ENCODE measurements at places on chromosomes 6 and 20.
A peak's percentile ranks its signal among the peaks of the same experiment; 100 is the strongest.

GRCh38 chr6:92122746-92123145, 1296.6 kb downstream of the EPHA7 start:
- no peak for DNase-seq

DNA sequence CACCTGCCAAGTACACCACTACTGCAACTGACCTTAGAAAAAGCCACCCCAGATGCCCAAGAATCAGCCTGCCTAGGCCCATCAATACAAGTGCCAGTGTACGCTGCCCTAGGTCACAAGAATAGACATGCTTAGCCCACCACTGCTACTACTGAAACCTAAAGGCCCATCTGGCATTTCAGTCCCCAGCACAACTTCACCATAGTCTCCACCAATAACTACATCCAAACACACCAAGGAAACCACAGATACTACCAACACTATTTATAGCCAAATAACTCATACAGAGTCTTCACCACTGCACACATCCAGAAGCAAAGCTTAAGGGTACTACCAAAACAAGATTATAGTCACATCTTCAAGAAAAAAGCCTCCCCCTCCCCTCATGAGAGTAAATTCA, 28.2 kb downstream of the TREML4 start:
- DNase-seq, result no peak

DNA sequence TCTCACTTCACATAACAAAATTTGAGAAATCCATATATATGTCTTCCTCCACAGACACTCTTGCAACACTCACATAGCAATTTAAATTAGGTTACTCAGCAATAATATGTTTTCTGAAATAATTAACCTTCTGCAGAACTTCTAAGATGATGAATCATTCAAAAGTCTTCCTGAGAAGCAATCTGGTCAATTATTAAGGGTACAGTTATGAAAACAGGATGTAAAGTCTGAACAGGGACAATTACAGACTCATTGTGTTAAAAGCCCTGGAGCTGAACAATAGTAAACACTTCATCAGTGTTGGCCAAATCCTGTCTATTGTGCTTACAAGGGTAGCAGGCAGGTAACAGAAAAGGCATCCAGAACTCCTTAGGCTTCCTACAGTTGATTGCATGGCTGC, 75.4 kb downstream of the FILIP1 start:
- DNase-seq, result no peak

GRCh38 chr6:143536461-143536865, 24.9 kb upstream of the FUCA2 start:
- peak; percentile 6 for DNase-seq

GRCh38 chr20:9482180-9482579, 32.2 kb upstream of the LAMP5 start:
- no peak for DNase-seq

GRCh38 chr20:56111961-56112730, 106.8 kb upstream of the CBLN4 start:
- no peak for DNase-seq

- no peak for DNase-seq
These were observed 32.5 kb downstream of the HLA-DPB1 start for GRCh38 chr6:33108307-33108706.

DNA sequence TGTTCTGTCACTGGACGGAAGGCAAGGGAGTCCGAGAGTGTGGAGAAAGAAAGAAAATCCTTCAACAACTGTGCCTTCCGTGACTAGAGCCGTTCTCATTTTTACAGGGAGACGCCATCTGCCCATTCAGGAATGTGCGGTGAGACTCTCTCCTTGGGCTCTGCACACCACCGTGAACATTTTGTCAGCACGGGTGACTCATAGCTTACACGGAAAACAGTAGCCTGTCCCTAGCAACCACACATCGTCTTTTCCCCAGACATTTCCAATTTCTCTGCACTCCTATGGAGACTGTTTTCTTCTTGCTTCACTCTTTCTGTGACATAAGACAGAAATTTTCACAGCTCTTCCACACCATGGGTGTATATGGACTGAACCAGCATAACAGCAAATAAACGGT, 55.1 kb downstream of the TBXT start:
- no peak for DNase-seq

DNA sequence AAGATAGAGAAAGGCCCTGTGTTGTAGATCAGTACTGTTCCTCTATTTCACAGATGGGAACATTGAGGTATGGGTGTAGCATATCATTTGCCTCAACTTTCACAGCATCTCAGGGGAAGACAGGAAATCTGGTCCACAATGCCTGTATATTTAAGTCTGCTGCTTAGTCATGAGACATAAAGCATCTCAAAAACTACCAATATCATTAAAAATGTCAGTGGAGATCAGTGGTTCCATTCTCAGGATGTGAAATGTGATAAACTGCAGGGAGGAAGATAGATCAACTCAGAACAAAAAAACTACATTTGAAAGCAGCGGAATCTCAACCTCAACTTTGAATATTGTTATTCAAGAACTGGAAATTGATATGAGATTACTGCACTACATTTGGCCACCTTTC, 192.9 kb upstream of the PREP start:
- DNase-seq, result no peak

DNA sequence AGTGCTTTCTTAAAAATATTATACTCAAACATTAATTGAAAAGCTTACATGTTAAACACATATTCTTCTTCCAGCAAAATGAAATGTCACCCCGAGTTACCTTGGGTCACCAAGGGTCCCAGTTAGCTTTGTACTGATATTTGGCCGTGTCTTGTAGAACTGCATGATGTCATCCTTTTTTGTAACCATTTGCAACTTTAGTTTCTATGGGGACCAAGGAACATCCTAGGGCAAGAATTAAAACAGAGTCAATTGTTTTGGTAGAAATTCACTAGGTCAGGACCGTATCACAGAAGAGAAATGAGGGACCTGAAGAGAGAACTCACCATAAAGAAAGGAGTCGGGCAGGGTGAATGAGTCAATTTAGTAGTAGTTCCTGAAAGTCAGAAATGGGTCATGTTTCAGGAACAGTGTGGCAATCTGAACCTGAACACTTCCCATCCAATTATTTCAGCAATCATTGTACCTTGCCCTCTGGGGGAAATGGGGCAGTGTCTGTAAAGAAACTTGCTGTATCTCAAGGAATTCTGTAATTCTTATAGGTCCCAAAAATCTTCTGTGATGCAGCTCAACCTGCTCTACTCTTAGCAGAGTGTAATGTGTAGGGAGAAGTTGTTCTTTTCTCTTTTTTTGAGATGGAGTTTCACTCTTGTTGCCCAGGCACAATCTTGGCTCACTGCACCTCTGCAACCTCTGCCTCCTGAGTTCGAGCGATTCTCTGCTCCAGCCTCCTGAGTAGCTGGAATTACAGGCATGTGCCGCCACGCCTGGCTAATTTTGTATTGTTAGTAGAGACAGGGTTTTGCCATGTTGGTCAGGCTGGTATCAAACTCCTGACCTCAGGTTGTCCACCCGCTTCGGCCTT, 5.3 kb upstream of the AKAP7 start:
- DNase-seq, result no peak

- no peak for DNase-seq
These were observed 395.4 kb downstream of the ARHGAP18 start for GRCh38 chr6:129314575-129314974.

GRCh38 chr6:147734151-147734550, 225.7 kb downstream of the SAMD5 start:
- no peak for DNase-seq

DNA sequence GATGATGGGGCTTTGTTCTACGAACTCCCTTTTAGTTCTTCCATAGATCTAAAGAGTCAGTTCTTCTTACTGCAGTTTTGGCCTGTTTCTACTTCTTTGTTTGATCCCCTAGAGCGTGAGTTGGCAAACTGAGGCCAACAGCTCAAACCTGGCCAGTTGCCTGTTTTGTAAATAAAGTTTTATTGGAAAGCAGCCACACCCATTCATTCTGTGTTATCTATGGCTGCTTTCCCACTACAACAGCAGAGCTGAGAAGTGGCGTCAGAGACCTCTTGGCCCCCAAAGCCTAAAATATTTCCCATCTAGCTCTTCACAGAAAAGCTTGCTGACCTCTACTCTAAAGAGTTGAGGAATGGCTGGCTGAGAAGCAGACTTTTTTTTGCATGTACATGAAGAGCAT, 52.2 kb downstream of the EYA2 start:
- no peak for DNase-seq

GRCh38 chr20:52923123-52923937, 48.8 kb upstream of the TSHZ2 start:
- no peak for DNase-seq

DNA sequence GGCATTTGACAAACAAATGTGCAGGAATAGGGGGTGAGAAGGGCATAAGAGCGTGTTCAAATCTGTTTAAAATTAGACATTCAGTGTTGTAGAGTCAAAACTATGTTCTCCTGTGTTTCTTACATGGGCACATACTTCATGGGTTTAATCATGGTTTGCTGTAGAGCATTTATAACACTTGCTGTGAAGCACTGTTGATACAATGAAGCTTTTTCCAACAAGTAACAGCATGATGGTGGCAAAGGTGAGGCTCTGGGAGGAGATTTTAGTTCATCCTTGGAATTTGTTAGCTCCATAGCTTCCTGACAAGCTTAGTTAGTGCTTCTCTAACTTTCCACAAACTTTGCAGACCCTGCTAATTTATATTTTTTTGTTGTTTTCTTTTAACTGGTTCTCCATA, 900.7 kb downstream of the TFAP2A start:
- no peak for DNase-seq

DNA sequence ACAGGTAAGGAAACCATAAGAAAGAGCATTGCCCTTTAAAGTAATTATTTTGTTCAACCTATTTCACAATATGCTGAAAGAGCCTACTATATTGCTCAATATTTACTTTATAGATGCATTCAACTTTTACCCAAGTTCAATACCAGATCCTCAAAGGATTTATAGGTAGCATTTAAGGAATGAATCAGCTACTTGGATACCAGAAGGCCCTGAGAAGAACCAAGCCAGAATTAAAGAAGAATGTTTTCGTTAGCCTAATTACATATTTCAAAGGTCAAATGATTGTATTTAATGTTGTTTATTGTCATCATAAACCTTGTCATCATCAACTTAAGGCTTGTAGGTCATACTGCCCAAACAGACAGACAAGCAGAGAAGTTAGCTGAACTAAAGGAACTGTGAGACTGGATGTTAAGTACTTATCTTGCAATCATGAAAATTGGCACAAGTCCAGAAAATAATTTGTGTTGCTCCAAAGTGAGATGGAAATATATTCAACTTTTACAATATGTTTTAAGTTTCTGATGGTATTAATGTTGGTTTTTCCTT, 636.7 kb downstream of the RFPL4B start:
- DNase-seq, result no peak

- DNase-seq, result no peak
These were observed 19.6 kb upstream of the GCLC start for GRCh38 chr6:53564401-53565065.

DNA sequence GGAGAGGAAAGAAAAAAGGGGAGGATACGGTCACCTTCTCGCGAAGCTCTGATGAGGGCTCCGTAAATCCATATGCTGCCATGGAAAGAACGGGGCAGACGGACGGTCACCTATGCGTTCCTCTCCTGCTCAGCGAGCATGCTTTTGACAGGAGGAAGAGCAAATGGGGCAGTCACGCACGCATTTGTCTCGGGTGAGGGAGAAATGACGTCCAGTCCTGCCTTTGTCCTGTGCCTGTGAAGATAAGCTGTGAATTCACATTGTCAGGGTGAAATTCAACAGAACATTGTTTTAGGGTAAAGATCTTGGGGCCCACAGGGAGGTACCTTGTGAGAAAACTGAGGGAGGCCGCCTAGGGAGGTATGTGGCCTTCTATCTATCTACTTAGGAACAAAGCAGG, 83.8 kb downstream of the IRF4 start:
- DNase-seq, result no peak

DNA sequence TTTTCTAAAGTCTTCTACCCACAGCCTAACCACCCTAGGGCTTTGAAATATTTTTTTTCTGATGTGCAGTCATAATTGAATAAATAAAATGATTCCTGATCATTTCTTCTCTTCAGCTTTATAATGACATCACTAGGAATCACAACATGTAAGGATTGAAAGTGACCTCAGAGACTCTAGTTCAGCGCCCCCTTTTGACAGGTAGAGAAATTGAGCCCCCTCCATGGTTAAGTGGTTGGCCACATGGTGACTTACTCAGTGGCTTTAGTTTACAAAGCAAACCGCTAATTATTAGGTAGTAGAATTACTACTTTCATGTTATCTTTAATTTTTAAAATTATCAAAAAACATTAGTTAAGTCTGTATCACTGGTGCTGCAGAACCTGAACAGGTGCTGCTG, 13.3 kb upstream of the SLC2A12 start:
- no peak for DNase-seq

- DNase-seq, result no peak
These were observed 100.7 kb downstream of the SGK1 start for GRCh38 chr6:134217105-134217797.

DNA sequence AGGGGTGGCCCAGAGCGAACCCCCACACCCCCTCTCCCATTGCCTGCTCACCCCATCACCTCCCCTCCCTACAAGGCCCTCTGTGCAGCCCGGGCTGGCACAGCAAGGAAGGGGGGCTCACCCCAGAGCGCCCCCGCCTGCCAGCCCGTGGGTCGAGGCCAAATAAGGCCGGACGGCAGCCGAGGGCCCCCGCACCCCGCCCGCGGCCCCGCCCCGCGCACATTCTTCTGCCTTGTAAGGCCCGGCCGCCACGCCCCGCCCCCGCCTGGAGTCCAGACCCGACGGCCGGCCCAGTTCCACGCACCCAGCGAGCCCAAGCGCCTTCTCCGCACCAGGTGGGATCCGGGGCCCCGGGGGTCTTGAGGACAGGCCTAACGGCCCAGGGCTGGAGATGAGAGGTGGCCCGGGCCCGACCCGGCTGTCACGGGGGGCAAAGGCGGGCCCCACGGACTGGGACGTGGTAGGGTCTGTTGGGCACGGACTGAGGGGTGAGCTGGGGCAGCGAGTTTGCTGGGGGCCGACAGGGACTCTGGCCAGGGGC, at the start of gene MYL9:
Gene MYL9 (plus strand): TSS at position 293 of the 541 bp plus-strand sequence. CDS start 3,366 bp downstream, outside the sequence.
- DNase-seq, result peak; percentile 59

- no peak for DNase-seq
These were observed 25.9 kb downstream of the GLP1R start for GRCh38 chr6:39074486-39074885.

DNA sequence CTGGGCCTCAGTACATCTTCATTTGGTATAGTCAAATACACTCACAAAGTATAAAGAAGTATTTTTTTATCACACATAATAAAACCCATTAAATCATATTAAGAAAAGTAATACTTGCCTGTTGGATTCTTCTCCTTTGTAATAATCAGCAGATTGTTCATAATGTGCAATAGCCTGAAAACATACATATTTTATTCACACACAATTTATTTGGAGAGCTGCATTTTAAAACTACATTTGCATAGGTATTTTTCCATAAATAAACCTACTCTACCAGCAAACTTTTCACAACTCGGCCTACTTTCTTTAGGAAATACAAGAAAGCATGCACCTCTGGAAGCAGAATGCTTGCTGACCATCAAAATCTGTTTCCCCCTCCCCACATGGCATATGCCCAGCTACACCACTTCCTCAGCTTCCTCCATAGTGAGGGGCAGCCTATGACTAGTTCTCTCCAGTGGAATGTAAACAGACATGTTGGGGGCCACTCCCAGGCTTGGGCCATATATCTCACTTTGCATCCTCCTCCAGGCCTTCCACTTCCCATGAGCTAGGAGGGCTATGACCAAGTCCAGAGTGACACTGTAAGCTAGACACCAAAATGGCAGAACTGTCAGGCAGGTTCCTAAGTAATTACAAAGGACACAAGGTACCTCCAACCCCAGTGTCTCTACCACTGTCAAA, 28.3 kb downstream of the GZF1 start:
- DNase-seq, result no peak

GRCh38 chr6:13445005-13445743, 42.2 kb downstream of the GFOD1 start:
- DNase-seq, result no peak

GRCh38 chr6:164569509-164569908, 739.9 kb downstream of the C6orf118 start:
- no peak for DNase-seq

All from amniotic stem cell (primary cell).